Activated effector memory CD4-positive, alpha-beta T cell treated with Interleukin-2 at 50 U/mL for 16 hours (primary cell): ENCODE measurements at places on chromosomes 1 and 21.

- no peak for DNase-seq
These were observed 37.3 kb upstream of the KAZN start for GRCh38 chr1:14561014-14561693.

DNA sequence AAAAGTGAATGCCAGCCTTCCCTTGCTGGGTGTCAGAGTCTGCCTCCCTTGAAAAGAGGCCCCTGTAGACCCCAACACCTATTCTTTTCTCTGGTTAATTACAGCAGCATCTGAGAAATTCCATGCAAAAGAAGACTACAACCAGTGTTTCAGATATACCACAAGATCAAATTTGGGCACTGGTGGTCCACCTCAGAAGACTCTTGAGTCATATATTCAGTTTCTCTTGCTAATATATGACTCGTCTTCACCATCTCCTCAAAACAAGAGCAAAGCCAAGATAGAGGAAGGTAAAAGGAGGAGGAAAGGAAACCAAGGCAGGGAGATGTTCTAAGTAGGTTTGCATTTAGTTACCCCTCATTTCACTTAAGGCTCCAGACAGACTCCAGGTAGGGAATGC lies 259.9 kb downstream of the ZNF648 start:
- no peak for DNase-seq

GRCh38 chr1:78254517-78254916 lies 208.8 kb downstream of the GIPC2 start:
- DNase-seq, result no peak

DNA sequence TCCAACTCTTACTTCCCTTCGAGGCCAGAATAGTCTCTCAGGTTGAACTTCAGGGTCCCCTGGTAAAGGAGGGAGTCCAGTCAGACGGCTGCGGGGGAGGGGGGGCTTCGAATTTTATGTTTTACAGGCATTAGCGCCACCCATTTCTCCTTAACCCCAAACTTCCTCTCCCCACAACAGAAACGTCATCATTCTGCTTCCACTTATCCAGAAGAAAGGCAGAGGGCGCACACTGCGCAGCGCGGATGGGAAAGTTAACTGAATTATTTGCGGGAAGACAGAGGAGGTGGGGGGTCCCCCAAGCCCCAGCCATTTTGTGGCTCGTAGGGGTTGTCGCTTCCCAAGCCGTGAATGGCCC lies 529 bp upstream of the PRMT2 start:
- DNase-seq, result no peak

DNA sequence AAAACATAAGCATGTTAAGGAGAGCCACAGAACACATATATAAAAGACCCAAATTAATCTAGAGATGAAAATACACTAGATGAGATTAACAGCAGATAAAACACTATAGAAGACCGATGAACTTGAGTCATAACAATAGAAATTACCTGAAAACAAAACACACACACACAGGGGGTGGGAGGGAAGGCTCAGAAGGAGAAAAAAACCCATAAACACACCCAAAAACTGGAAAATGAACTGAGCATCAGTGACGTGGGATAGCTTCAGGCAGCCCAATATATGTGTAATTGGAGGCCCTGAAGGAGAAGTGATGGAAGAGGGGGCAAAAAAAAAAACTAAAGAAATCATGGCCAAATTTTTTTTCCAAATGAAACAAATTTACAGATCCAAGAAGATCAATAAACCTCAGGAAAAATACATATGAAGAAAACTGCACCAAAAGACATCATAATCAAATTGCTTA lies 11.4 kb downstream of the ALDH9A1 start:
- no peak for DNase-seq

DNA sequence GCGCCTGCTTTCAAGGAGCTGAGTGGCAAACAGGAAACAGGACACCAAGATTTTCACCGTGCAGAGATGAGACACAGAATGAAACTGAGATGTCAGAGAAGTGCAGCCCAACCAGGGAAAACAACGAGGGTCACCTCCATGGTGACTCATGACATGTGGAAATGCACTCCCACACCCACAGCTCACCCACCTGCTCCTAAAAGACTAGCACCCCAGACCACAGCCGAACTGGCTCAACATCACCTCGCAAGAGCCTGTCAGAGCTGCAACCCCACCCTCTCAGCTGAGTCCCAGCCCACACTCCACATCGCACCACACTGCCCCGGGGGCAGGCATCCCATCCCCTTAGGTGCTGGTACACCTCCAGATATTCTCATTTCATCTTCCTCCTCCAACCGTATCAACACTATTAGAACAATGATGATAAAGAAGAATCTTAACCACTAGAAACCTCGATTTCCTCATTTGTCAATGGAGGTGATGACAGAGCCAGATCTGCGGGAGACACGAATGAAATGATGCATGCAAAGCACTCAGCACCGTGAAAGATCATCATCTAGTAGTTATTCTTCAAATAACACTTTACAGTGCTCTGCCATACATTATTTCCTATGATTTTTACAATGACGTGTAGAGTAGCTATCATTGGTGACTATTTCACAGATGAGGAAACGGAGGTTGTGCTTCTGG lies 103.2 kb downstream of the DMRTB1 start:
- no peak for DNase-seq

GRCh38 chr1:42817440-42817767 lies 207 bp upstream of the SVBP start:
- DNase-seq, result no peak

DNA sequence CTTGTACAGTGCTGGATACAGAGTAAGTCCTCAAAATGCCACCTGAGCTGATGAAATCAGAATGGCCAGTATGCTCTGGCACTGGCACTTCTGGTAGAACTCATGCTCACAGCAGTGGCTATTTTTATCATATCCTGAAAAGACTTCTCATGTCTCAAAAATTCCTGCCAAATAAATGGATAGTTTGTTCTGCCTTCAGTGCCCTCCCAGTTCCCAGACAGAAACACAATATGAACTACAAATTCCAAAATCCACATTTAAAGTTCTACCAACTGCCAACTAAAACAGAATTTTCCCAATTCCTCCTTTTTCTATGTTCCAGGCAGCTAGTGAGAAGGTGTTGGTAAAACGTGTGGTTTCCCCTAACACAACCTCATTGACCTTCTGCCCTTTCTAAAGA lies 51.4 kb upstream of the RGS1 start:
- no peak for DNase-seq

DNA sequence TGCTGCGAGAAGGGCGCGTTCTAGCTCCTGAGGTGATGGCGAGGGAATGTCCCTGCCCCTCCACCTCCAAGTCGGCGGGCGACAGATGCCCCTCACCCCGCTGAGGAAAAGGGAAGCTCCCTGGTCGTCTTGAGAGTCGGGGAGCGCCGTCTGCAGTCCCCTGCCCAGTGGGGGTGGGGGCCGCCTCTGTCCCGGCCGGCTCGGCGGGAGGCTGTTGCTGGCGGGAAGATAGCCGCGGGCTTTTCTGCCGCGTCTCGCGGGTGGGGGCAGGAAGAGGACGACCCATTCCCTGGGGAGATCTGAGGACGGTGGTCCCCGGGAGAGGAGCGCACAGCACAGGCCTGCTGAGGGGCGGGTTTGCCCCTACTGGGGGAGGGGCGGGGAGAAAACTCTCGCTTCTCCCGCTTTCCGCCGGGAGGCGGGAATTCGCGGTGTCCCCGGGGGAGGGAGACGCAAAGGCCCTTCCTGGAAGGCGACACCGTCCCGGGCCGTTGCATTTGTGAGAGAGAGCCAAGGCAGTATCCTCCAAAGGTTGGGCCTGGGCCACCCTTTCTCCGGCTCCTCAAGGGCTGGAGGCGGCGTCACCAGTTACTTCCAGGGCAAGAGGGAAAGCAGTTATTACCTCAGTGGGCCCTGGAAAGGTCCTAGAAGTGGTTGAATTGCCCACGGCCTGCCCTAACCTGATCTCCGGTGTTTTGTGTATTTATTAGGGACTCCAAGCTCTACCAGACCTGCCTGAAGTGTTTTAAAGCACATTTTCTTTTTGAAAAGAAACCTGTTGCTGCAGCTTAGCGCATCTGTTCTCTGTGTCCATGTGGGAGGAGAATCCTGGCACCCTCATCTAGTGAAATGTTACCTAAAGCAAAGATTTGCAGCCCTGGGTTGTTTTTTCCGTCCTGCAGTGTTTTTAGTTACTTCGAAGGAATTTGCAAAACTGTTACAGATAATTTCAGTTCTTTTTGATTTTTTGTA lies 648 bp downstream of the S100PBP start:
- DNase-seq, result peak; percentile 16

GRCh38 chr1:10659646-10660540 lies 136.6 kb downstream of the CASZ1 start:
- DNase-seq, result no peak

DNA sequence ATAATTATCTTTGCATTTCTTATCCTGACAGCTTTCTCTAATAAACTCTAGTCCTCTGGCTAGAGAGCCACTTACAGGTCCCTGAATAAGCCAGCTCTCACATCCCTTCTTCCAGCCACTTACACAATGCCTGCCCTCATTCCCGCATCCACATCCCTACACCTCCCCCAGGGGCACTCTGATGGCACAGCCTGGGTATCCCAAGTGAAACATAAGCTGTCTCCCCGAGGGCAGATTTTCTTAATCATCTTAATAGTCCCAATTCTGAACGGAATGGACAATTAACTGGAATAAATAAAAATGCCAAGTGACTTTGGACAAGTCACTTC lies 4.9 kb downstream of the RHOC start:
- no peak for DNase-seq

DNA sequence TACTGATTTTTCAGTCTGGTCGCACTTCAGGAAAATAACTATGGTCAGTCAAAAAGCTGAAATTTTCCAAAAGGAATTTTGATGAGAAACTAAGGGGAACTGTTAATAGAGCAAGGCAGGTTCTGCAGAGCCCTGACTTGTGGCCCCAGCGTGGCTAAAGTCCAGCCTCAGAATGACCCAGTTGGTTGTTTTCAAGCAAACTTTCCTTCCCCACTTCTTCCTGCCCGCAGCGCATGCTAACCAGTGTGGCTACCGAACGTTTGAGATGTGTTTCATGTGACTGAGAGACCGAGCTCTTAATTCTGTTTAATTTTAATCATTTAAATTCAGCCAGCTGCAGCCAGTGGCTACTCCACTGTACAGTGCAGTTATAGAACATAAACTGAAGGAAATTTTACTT lies 6.2 kb upstream of the IL10RB start:
- DNase-seq, result no peak

DNA sequence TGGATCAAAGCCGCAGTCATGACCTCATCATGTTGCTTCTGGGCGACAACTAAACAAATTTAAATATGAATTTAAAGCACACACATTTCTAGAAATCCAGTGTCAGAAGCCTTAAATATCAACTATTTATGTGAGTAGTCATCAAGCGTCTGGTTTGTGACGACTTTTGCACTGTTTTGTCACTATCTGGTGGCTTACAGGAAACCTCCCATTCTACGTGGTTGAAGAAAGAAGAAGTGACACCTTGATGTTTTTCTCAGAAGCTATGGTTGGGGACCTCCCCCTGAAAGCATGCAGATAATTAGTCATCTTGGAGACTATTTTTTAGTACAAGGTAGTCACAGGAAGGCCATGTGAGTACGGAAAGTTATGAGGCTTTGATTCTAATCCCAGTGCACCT lies 58.5 kb downstream of the TENT5C start:
- no peak for DNase-seq

DNA sequence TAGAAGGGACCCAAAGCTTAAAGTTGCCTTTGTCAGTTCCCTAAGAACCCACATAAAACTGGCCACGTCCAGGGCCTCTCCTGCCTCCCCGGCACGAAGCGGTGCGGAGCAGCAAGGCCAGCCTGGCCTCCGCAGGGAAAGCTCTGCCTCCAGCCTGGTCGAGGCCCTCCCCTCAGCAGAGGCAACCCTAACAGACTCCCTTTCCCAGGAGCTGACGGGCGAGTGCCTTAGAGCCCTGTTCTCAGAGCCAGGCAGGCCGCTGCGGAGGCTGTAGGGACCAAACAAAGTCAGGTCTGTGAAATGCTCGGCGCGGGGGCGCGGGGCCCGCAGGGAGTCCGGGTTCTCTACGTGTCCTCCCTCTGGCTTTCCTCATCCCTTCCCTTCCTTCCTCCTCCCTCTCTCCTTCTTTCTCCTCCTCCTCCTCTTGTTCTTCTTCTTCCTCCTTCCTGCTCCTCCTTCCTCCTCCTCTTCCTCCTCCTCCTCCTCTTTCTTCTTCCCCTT lies 40.7 kb downstream of the RIPK4 start:
- no peak for DNase-seq

GRCh38 chr21:42820616-42821465 lies 58.5 kb downstream of the WDR4 start:
- no peak for DNase-seq

DNA sequence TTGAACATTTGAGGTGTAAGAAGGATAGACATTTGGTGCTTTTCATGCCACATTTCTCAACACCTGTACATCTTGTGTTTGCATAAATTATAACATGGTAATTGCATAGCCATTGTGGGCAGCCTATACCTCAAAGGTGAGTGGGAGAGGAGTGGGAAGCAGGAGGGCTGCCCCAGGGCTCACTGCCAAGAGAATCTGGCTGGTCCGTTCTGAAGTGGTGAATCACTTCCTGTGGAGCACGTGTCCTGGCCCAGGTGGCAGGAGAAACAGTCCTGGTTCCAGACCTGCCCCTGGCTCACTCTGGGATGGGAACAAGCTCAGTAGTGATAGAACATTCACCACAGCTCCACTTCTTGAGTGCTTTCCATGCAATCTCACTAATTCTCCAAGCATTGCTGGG lies 11.6 kb upstream of the OLFML2B start:
- no peak for DNase-seq

DNA sequence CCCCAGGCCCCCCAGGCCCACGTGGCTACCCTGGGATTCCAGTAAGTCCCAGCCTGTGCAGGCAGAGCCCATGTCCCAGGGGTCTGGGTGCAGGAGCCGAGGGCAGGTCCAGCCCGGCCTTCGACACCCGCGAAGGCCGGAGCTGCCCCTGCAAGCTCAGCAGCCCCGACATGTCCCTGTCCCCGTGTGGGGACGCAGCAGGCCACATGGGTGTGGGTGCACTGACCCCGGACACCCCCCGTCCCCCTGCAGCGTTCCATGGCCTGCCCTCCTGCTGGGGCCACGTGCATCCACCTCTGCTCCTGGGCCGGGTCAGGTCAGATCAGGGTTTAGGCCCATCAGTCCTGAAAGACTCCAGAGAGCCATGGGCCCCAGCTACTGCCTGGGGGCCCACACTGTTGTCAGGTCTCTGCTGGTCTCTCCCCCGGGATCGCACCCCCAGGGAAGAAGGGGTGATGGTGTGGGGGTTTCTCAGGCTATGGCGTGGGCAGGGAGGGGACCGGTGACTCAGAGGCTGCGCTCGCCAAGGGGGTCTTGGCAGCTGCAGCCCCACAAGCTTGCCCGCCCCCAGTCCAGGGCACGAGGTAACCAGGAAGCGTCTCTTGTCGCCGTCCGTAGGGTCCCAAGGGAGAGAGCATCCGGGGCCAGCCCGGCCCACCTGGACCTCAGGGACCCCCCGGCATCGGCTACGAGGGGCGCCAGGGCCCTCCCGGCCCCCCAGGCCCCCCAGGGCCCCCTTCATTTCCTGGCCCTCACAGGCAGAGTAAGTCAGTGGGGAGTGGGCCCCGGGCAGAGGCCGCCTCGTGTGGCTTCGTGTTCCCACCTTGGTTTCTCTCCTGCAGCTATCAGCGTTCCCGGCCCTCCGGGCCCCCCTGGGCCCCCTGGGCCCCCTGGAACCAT lies 37.5 kb downstream of the SLC19A1 start:
- no peak for DNase-seq

- no peak for DNase-seq
These were observed 19.5 kb downstream of the PADI2 start for GRCh38 chr1:17099616-17100340.

GRCh38 chr1:198201956-198202784 lies 45.4 kb downstream of the NEK7 start:
- no peak for DNase-seq
